Stimulated activated CD8-positive, alpha-beta memory T cell treated with anti-CD3 and anti-CD28 coated beads, Interleukin-4, amount 100 ng/mL, for 4 hours (primary cell): ENCODE measurements at places on chromosomes 7 and 10.
A peak's percentile ranks its signal among the peaks of the same experiment; 100 is the strongest.

DNA sequence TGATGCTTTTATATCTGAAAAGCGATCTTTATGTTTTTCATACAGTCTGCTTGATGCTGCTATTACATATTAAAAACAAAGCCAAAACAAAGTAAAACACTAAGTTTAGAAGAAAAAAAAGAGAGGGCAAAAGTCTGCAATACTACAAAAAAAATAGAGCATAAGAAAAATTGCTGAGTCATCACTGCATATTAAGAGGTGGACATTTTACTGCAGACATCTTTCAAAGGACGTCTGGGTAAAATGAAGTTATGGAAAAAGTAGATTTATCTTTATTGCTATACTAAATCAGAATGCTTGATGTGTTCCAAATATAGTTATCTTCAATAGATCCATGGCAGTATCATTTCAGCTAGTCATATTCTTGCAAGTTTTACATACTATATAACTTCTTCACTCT, 172.0 kb downstream of the MAGI2 start:
- DNase-seq, result no peak

GRCh38 chr10:68406111-68406814, 814 bp downstream of the RUFY2 start:
- no peak for DNase-seq

GRCh38 chr10:24958091-24958720, 5.8 kb upstream of the PRTFDC1 start:
- no peak for DNase-seq

GRCh38 chr10:10816447-10816846, 201.2 kb upstream of the CELF2 start:
- DNase-seq, result no peak

- DNase-seq, result no peak
Measured at GRCh38 chr7:77466450-77466849, 50.3 kb upstream of the GSAP start.

DNA sequence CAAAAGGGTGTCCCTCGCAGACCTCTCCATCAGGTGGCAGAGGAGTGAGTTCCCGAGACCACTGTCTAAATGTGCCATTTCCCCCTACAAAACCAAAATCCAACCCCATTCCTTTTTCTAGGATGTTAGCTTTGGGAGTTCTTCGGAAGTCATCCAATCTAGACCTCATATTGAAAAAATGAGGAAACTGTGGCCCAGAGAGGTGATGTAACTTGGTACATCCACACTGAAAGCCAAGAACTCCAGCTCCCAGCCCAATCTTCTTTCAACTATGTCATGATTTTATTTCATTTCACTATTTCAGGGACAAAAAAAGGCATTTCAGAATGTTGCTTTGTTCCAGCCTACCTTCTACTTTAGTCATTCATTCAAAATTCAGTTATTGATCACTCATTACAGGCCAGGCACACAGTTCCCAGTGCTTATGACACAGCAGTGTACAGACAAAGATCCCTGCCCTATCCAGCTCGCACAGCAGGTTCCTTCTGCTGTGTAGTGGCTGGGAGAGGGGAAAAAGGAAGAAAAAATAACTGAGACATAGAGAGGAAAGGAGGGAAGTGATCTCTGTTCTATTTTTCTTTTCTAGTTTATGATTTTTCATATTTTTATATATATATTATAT, 35.8 kb downstream of the SCRN1 start:
- no peak for DNase-seq

DNA sequence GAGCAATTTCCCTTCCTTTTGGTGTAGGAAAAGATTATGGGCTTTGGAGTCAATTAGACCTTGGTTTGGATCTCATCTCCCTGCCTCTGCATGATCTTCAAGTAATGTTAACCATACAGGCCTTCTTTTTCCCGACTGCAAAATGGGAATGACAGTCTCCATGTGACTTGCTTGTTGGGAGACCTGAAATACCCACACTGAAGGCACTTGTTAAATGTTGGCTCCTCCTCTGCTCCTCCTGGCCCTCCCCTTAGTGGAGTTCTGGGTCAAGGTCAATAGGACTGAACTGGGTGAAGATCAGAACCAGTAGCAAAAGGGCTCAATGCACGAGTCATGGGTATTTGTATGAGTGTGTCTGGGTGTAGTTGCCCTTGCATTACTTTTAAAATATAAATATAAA, 179.4 kb upstream of the PRR15 start:
- DNase-seq, result no peak

DNA sequence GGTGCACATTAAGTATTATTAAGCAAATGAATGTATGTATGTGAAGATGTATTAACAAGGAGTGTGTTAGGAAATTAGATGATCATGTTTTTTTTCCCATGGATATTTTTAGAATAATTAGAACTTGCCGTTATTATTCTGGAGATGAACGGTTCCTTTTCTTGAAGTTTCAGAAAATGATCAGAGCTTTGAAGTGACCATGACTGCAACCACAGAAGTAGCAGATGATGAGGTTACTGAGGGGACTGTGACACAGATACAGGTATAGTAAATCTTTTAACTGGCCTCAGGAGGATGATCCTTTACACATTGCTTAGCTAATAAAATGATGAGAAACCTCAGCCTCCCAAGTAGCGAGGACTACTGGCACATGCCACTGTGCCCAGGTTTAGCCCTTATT, 18.6 kb downstream of the DMTF1 start:
- no peak for DNase-seq

DNA sequence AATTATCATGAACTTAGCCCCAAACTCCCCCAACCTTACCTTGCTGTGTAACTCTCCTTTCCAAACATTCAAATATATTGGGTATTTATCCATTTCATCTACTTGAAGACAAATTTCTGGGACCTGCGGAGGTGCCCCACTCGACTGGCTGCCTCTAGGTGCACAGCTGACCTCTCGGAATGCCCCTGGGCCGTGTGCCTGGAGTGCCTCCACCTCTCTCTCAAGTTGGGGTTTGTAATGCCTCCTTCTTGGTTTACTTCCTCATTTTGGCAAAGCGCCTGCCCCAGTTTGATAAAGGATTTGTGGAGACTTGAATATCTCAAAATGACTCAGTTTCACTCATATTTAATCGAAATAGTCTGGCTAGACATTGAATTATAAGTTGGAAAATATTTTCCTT, 16.6 kb downstream of the ZNF777 start:
- no peak for DNase-seq

DNA sequence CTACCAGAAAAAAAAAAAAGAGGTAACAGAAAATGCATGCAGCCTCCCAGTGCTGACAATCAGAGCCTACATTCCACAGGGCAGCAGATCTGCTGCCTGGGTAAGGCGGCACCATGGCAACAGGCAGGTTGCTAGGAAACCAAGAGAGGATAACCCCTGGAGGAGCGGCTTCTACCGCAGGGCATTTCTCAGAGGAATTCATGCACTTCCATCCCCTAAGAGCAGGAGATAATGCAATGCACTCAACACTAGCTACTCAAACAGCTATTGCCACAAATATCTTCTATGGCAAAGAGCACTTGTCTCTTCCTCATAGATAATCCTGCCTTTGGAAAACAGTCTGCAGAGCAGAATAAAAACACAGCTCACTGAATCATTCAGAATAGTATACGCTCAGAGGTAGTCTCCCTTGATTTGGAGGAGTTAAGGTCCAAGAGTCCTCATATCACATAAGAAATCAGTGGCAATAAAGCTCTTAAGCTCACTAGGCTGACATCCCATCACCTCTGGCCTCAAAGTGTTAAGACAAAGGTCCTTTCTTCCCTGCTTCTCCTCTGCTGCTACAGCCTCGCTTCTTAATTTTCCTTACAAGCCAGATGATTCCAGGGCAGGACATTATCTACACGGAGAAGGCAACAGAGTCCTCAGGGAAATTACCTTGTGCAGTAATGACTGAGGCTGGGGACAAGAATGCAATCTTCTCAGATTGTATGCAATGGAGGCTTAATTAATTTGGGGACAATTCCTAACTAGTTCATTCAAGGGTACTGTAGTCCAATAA, 10.7 kb downstream of the PSAP start:
- DNase-seq, result no peak

DNA sequence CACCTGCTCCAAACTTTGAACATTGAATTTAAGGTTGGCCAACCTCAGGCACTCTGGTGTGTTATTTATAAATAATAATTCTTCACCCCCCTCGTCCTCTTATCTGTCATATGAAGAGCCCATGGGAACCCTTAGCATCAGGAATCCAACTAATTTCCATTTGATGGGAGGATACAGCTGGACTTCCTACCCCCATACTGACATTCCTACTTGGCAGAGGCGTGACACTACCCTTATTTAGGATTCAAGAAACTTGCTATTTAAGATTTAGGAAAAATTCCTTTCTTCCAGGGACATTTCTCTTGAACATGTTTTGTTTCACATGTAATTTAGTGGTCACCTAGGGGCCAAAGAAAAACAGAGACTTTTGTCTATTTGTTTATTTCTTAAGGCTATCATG, 171.9 kb upstream of the NRP1 start:
- DNase-seq, result no peak

DNA sequence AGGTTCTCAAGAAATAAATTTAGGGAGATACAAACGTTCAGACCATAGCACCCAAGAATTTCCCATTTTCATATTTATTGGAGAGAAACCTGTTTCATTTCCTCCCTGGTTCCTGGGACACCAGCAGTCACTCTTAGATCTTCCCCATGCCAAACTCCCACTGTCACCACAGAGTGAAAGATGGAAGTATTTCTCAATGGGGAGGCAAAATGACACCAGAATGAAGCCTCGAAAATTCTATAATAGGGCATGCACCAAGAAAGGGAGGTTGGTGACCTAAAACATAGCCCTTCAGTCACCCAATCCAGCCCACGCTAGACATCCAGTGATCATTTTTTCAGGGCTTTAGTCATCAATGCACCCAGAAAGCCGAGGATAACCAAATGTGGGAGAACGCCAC, 148.1 kb upstream of the PLXDC2 start:
- DNase-seq, result no peak

- no peak for DNase-seq
Measured at GRCh38 chr7:69438584-69439412, 159.5 kb upstream of the AUTS2 start.

GRCh38 chr10:117261501-117261900, 20.6 kb downstream of the SLC18A2 start:
- no peak for DNase-seq

GRCh38 chr7:14381306-14381705, 391.8 kb upstream of the ETV1 start:
- no peak for DNase-seq

- no peak for DNase-seq
Measured at GRCh38 chr10:3811291-3811870, 26.4 kb upstream of the KLF6 start.

GRCh38 chr7:19353180-19353579, 208.0 kb upstream of the FERD3L start:
- no peak for DNase-seq

GRCh38 chr10:24724381-24725228, 918 bp upstream of the ARHGAP21 start:
- DNase-seq, result peak; percentile 91

- DNase-seq, result no peak
Measured at GRCh38 chr7:41877118-41877517, 174.2 kb upstream of the INHBA start.

DNA sequence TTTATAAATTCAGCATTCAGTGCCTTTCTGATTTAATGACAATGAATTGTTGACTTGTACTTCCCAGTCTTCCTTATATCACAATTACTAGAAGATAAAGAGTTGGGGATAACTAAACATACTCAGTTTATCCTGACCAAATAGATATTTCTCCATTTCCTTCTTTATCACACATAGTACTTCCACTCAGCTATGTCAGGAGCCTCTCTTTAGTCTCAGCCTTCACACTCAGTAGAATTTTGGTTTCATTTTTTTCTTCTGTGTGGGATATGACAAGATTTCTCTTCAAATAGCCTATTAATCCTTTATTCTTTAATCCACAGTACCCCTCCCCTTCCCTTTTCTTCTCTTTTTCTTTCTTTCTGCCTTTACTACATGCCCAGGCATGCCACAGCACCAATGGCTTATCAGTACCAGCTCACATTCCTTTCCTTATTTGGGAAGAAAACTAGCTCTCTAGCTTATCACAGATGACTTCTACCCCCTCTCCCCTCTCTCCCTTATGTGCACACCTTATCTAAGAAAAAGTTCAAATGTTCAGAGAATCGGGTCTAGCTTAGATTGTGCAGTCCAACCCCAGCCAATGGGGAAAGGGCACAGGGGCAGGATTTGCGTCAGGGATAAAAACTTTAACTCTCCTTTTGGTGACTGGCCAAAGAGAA, 109.0 kb downstream of the PHF14 start:
- no peak for DNase-seq

- no peak for DNase-seq
Measured at GRCh38 chr7:19400758-19401254, 255.6 kb upstream of the FERD3L start.

GRCh38 chr10:36888925-36889573, 236.3 kb upstream of the ANKRD30A start:
- DNase-seq, result no peak

DNA sequence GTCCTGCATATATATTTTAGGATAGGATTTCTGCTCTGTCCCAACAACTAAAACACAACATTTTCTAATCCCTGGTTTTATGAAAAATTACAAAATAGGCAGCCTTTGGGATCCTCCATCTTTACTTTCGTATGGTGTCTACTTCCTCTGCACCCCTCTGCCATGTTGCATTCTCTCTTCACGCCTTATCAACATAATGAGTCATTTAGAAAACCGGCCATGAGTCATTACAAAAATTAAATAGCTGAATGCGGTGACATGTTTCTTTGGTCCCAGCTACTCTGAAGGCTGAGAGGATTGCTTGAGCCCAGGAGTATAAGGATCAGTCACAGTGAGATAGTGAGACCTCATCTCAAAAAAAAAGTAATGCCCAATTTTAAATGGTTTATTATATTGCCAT, 148.1 kb upstream of the CELF2 start:
- no peak for DNase-seq

- DNase-seq, result no peak
Measured at GRCh38 chr10:120318862-120319261, 138.2 kb upstream of the PLPP4 start.
